Cortex of kidney (tissue), 1 donor: ENCODE measurements at places on chromosomes 4 and X.

DNA sequence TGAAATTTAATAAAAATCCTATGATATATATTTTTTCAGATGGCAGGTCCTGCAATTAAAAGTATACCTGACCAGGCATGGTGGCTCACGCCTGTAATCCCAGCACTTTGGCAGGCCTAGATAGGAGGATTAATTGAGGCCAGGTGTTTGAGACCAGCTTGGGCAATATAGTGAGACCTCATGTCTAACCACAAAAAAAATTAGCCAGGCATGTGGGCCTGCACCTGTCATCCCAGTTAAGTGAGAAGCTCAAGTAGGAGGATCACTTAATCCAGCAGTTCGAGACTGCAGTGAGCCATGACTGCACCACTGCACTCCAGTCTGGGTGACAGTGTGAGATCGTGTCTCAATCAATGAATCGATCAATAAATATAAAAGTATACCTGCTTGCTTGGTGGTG, 2.5 kb downstream of the OCIAD2 start:
- no peak for DNase-seq

- no peak for DNase-seq
These were observed 915.5 kb upstream of the EPHA5 start for GRCh38 chr4:66585767-66586166.

DNA sequence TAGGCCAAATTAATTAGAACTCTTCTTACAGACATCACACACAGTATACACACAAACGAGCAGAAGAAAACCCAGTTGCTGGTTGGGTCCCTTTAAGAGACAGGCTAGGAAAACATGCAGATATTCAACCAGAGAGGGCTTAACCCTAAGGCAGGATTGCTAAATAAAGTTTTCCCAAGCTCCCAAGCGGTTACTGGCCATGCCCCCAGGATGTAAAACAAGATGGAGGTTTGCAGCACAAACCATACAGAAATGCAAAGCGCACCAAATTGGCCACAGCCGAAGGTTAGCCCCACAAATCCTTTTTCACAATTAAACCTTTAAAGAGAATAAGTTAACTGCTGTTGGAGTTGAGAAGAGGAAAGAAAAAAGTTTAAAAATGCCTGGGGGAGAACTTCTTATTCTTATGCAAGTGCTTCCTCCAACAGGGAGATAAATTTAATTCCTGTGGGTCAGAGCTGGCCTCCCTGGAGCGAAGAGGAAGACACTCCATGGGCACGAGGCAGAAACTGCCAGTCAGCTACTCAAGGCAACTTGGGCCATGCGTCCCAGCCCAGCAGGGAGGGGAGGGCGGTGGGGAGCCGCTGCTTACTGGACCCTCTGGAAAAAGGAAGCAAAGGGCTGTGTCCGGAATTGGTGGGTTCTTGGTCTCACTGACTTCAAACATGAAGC, 167.6 kb upstream of the ARSJ start:
- no peak for DNase-seq

DNA sequence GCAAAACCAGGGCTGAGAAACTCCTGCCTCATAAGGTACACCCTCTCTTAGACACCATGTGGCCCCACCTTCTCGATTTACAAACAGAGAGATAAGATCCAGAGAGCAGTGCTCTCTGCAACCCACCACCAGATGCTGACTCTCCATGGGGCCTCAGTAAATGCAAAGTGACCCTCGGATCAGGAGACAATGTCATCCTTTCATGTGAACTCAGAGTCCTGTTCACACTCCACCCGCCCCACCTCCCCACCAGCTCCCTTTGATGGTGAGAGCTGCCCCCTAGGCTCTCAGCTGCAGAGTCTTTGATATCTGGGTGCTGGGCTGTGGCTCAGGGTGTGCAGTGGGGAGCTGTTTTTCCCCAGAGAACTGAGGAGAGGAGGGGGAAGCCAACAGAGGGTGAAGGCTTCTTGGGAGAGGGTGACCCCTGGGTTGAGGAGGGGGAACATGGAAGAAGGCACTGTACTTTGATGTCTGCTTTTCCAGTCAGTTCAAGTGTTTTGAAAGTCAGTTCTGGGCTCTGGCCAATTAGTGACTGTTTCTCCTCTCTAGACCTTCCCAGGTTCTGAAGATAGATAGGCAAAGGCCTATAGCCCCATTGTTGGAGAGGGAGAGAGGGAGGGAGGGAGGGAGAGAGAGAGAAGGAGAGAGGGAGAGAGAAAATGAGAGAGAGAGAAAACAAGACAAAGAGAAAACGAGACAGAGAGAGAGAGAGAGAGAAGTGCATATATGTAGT, 88.2 kb downstream of the SCD5 start:
- DNase-seq: no peak

DNA sequence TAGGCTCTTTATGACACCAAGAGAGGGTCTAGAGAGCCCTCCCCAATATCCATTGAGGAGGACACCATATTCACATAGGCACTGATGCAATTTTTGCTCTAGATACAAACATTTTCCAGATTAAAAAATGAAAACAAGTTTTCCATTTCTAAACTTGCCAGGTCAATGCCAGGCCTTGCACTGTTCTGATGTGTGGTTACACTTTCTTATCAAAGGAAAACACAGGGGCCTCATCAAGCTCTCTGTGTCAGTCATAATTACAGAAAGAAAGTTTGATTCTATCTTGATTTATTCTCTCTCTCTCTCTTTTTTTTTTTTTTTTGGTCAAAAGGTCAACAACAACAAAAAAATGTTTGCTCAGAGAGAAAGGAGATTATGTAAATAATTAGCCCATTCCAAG, 80.2 kb upstream of the ACSL4 start:
- no peak for DNase-seq
